Sciatic nerve (tissue), 2 donors: ENCODE measurements at places on chromosomes 5 and 9.

- DNase-seq, result no peak
Measured at GRCh38 chr9:124818431-124819281, 34.6 kb upstream of the WDR38 start.

DNA sequence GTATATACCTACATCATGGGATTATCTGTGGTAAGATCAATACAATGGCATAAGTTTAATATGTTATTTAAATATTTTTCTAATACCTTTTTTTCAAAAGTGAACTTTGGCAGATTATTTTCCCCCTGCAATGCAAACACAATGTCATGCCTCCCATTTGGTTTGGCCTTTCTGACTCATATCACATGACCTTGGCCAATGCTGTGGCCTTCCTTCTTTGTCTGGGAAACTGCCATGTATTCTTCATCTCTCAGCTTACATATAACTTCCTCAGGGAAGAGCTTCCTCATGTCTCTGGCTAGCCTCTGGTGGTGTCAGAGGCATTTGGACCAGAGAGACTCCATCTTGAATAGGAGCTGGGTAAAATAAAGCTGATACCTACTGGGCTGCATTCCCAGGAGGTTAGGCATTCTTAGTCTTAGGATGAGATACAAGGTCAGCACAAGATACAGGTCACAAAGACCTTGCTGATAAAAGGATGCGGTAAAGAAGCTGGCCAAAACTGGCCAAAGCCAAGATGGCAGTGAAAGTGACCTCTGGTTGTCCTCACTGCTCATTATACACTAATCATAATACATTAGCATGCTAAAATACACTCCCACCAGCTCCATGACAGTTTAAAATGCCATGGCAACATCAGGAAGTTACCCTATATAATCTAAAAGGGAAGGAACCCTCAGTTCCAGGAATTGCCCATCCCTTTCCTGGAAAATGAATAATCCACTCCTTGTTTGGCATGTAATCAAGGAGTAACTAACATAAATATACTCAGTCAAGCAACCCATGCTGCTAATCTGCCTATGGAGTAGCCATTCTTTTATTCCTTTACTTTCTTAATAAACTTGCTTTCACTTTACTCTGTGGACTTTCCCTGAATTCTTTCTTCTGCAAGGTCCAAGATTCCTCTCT lies 76.0 kb downstream of the C9orf153 start:
- no peak for DNase-seq

DNA sequence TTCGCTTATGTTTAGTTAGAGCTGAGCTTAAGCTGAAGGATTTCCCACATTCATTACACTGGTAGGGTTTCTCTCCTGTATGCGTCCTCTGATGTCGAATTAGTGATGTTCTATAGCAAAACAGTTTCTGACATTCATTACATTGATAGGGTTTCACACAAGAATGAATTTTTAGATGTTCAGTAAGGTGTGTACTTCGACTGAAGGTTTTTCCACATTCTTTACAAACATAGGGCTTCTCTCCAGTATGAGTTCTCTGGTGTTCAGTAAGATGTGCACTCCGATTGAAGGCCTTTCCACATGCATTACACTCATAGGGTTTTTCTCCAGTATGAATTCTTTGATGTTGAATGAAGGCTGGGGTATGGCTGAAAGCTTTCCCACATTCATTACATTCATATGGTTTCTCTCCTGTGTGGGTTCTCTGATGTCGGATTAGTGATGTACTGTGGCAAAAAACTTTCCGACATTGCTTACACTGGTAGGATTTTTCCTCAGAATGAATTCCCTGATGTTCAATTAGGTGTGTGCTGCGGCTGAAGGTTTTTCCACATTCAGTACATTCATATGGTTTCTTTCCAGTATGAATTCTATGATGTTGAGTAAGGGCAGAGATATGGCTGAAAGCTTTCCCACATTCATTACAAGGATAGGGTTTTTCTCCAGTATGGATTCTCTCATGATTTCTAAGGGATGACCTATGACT lies 14.6 kb downstream of the ZNF883 start:
- DNase-seq, result no peak

DNA sequence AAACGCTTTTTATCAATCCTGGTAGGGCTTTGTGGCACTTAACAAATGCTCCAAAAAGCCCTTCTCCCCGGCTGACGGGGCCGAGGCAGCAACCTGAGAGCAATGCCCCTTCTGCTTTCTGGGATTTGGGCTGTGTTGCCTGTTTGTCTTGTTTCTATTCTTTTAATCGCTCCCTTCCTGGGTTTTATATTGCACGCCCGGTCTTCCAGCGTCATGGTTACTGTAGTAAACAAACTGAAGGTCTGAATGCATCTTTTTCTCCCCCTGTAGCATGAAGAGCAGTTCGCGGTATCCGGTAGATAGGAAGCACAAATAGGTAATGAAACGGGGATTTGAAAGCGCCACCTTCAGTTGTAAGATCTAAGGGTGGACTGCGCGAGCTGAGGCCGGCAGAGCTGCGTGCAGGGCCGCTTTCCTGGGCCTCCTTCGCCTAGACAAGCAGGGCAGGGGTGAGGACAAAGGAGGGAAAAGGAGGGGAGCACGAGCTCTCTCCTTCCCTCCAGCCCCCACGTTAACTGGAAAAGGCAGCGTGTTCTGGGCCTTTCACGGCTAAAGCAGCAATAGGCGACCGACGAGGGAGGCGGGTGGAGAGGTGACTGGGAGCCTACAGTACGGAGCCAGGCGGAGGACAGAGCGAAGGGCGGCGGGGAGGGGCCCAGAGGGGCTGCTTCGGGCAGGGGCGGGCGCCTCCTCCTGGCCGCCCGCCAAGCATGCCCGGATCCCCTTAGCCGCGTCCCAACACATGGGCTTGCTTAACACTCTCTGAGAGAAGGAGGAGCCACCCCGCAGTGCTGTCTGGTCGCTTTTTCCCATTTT lies 49.3 kb upstream of the ZNF366 start:
- peak; percentile 73 for DNase-seq

DNA sequence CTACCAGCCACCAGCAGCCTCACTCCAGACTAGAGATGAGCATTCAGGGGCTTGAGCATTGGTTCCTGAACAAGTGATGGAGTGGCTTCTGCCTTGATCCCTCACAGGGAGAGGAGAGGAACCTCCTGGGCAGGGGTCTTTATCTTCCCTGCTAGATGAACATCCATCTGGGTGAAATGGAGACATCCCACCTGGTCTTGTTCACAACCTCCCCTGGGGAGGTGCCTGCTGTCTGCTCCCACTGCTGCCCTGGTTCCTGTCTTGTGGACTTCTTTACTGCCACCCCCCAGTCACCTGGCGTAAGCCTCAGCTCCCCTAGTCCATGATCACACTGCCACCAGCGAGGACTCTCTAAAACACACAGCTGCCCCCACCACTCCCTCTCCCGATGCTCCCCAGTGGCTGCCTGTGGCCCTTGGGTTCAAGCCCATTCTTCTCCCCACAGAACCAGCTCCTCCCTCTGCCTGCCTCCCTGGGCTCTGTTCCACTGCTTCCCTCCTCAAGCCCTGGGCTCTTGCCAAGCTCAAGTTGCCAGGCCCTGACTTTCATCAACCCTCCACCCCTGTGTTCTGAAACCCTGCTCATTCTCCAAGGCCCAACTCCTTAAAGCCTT lies 51.5 kb downstream of the COL15A1 start:
- no peak for DNase-seq

- no peak for DNase-seq
Measured at GRCh38 chr9:71737455-71737854, 30.9 kb downstream of the CEMIP2 start.

- DNase-seq, result no peak
Measured at GRCh38 chr5:71013575-71013974, 11.6 kb downstream of the NAIP start.
